NCI-H1417 (cell line): ENCODE measurements at places on chromosomes 2 and 18.

- DNase-seq, result no peak
Measured at GRCh38 chr2:220767591-220768255, 804.4 kb downstream of the EPHA4 start.

GRCh38 chr18:76801567-76802505, 20.5 kb upstream of the ZNF236 start:
- peak; percentile 75 for DNase-seq

DNA sequence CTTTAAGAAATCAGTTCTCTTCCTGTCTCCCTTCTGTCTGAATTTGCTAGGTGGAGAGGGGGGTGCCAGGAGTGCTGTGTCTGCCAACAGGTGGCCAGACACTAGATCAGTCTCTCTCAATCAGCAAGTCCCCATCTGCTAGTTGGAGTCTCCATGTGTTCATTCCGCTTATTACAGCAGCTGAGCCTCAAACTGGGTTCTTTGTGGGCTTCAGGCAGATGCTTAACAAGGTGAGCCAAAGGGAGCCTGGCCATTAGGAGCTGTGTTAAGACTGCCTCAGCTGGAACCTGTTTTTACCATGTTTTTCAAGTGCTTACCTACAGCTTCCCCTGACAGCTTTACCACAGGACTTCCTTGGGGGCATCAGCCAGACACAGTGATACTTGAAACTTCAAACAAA, 401.9 kb downstream of the LRP1B start:
- DNase-seq, result peak; percentile 46

DNA sequence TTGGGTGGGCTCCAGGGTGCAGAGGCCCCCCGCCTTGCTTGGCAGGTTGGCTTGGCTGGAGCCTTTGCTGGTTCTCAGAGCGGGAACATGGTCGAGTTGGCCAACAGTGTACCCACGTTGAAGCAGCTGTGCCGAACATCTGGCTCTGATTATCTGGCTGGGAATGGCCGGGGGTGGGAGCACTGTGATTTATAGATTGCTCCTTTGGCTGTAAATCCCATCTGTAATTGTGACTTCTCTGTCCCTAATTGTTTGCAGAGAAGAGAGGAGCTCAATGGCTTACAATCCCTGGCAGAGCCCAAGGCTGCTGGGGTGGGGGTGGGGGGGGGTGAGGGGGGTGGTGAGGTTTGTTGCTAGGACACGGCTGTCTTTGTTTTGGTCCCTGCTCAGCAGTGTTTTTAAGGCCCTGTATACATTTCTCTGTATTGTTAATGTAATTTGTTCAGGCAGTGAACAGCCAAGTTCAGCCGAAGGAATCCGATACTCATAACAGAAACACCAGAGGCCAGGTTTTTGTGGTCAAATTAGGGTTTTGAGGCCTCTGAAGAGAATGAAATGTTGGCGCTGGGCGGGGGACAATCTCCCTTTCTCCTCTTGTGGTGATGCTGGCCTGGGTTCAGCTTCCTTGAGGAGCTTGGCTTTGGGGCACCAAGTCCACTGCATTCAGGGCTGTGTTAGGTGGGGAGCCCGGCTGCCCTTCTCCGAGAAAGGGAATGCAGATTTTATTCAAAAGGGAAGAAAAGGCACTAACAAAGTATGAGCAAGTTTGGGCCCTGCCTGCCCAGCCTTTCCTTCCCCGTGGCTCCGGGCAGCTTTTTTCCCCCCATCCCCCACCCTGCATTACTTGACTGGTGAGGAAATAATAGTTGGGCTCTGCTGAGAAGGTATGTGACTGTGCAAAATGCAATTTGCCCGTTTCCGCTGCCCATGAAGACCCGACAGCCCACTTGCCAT, 82.5 kb downstream of the TCF7L1 start:
- peak; percentile 69 for DNase-seq

- DNase-seq, result no peak
Measured at GRCh38 chr2:53543083-53543482, 224.5 kb upstream of the CHAC2 start.

GRCh38 chr18:58314284-58314683, 270.3 kb downstream of the NEDD4L start:
- no peak for DNase-seq

- DNase-seq, result no peak
Measured at GRCh38 chr18:12306752-12307700, 1.0 kb upstream of the TUBB6 start.
